Gastroesophageal sphincter (tissue), 4 donors: ENCODE measurements at places on chromosomes 11 and 22.

GRCh38 chr22:28989912-28990311 lies 71.7 kb downstream of the C22orf31 start:
- no peak for ATAC-seq

DNA sequence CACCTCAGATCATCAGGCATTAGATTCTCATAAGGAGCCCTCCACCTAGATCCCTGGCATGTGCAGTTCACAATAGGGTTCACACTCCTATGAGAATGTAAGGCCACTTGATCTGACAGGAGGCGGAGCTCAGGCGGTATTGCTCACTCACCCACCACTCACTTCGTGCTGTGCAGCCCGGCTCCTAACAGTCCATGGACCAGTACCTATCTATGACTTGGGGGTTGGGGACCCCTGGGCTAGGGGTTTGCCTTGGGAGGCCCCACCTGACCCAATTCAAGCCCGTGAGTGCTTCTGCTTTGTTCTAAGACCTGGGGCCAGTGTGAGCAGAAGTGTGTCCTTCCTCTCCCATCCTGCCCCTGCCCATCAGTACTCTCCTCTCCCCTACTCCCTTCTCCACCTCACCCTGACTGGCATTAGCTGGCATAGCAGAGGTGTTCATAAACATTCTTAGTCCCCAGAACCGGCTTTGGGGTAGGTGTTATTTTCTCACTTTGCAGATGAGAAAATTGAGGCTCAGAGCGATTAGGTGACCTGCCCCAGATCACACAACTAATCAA lies 2.2 kb downstream of the APOC3 start:
- ATAC-seq, result no peak

DNA sequence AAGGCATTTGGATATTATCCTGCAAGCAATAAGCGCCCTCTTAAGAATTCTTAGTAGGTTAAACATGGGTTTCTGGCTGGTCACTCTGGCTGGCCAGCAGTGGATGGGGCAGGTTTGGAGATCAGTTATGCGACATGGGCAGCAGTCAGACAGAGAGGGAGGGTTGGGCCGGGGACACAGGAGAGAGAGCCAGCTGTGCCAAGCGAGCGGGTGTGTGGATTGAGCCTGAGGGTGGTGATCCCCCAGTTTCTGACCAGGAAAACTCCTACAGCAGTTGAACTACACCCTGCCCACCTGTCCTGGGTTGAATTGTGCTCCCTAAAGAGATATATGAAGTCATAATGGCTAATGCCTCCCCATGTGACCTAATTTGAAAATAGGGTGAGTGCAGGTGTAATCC lies 671.2 kb downstream of the TBC1D22A start:
- ATAC-seq, result no peak

DNA sequence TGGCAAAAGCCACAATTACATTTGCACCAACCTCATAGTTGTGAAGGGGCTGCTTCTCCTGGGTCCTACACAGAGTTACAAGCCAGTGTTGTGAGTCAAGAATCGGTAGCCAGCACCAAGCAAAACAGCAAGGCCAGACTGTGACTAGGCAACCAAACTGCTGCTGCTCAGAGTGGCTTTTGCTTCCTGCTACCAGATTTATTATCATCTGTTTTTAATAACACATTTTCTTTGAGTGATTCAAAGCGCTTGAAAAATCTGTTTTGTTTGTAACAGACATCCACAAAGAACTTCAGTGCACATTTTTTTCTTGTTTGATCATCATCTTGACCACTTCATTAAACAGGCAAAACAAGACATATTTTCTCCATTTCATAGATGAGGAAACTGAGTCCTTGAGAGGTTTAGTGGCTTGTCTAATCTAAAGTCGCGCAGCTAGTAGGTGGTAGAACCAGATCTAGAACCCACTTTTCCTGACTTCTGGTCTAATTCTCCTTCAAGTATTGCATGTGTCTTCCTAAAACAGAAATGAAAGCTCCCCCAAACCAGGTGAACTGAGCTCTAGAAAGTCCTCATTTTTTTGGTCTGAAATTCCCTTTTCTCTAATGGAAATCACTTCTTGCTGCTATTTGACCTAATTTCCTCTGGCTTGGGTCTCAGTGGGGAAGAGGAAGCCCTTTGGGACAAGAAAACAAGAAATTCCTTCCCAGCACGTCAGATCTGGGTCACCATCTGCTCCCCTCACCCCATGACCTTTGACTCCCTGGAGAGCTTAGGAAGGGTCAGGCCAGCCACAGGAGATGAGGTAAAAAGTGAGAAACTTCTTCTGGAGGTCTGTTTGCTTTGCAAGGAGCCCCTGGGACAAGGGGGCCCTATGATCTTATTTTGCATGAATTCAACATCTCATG lies 39.9 kb downstream of the CWC15 start:
- peak; percentile 83 for ATAC-seq
